Gastroesophageal sphincter (tissue), 4 donors: ENCODE measurements at places on chromosomes 3 and 15. TPM values are rescaled to one million over a fixed set of nuclear protein-coding genes. Genes with fewer than 3 reads are reported as not detected.
A peak's percentile ranks its signal among the peaks of the same experiment; 100 is the strongest.

DNA sequence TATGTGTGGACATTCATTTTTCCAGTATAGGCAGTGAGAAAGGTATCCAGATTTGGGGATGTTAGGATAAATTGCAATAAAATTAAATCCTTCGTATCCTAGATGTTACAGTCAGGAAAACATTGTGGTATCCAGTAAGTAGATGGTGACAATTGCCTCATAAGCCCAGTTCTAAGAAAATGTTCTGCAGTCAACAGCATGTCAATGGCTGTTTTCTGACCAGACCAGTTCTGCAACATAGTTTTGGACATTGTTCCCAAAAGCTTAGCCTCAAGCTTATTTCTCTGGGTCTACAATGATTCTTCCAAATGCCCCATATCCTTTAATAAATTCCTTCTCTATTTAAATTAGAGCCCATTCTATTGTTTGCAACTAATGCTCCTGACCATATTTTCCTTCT, 480.7 kb downstream of the FHIT start:
- no peak for ATAC-seq

DNA sequence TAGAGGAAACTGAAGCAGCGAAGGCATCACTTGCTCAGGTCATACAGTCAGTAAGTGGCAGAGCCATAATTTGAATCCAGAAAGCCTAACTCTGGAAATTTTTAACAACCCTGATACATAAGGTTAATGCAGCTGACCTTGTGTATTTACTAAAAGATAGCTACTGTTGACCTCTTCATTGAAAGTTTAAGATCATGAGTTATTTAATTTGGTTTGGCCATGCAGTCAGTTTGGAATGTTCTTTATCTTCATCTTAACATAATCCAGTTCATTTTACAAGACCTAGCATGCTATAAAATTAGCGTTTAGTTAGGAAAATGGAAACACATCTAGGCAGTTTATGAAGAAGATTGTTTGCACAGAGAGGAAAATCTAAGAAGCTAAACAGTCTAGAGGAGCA, 240.9 kb downstream of the RBMS3 start:
- no peak for ATAC-seq

- ATAC-seq: peak; percentile 63
Observed at GRCh38 chr15:36501063-36501678, 78.3 kb upstream of the CDIN1 start.

DNA sequence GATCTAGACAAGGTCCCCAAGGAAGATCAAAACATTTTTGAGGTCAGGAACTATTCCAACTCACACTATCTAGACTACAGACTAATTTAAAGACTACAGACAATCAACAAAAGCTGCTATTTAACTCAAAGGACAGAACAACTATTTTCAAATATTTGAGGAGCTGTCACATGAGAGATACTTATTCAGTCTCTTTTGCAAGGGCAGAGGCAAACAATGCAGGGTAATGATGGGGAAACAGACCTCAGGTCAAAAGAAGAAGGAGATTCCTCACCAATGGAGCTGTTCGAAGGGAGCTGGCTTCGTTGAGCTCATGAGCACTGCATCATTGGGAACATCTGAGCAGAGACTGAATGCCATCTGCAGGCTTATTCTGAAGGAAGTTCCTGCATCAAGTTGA, 231.9 kb downstream of the DTWD1 start:
- ATAC-seq: no peak

GRCh38 chr3:167740961-167741587, 5.6 kb downstream of the SERPINI1 start:
- no peak for ATAC-seq

DNA sequence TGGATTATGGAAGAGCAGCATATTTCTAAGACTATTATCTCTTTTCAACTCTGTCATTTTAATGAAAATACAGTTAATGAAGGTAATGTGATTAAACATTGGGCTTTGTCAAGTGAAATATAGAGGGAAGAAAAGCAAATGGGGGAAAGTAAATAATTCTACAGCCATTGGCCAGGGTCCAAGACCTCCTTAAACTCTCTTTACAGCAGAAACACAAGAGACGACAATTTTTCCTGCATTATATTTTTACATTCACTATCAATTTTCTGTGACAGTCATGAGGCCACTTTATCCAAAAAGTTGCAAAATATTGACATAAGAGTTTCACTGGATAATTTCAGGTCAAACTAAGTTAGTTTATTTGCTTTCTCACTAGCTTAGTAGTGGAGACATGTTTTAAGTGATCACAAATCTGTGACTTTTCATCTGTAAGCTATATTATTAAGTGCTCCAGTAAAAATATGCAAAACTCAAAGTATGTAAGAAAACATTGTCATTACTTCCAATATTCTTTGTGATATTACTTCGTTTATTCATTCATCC, 385.9 kb upstream of the DPH6 start:
- no peak for ATAC-seq

DNA sequence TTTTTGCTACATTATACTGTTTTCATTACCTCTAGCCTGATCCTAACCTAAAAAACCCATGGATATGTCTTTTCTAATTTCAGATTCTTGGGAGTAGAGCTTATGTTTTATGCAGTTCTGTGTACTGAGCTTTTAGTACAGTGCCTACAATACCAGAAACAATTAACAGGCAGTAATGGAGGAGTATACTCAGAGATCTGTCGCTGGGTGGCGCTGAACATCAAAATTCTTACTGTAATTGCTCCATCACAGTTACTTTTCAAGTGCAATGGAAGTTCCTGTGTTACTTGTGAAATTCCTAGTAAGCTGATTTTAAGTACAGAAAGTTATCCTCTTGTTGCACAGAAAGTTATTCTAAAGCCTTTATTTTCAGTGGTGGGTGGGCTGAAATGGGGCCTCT, 66.9 kb downstream of the RNF13 start:
- peak; percentile 50 for ATAC-seq

DNA sequence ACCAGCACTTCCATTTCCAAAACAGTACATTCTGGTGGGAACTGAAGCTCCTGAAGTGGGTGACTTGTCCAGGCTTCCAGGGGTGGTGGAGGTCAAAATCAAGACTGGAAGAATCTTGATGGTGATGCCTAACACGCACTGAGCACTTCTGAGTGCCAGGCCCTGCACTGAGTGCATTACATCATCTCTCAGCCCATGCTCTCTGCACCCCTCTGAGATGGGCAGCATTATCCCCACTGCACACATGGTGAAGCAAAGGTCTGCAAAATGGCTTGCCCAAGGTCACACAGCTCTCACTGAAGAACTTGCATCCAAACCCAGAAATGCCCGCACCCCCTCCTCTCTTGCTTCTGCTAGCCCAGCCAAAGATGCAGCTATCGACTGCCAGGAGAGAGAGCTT, 36.9 kb downstream of the NTRK3 start:
- no peak for ATAC-seq

Gene GALNT15
- total RNA-seq: 114 TPM

GRCh38 chr3:170356596-170357175, 829 bp upstream of the SKIL start:
- peak; percentile 75 for ATAC-seq

DNA sequence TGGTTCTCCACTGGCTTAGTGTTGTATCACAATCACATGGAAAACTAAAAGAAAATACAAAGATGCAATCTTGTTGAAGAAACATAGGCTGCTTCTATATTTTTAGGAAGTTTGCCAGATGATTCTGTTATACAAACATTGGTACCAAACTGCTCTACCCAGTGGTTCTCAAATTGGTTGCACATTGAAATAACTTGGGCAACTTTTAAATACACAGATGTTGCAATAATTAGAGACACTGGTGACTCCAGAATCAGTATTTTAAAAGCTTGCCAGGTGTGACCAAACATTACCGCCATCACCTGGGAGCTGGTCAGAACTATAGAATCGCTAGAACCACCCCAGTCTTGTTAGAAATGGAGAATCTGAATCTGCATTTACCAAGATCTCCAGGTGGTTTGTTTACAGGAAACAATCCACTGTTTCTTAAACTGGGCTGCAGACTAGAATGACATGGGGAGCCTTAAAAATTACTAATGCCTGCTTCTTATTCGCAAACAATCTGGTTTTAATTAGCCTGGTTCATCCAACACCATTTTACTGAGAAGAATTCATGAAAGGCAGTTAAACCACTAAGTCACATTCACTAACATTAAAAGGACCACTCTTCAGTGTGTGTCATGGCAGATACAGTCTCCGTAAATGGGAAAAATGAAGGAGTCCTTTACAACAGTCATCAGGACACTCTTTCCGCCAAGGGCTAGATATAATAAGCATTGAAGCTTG, 76.5 kb downstream of the ACAP2 start:
- ATAC-seq: no peak

DNA sequence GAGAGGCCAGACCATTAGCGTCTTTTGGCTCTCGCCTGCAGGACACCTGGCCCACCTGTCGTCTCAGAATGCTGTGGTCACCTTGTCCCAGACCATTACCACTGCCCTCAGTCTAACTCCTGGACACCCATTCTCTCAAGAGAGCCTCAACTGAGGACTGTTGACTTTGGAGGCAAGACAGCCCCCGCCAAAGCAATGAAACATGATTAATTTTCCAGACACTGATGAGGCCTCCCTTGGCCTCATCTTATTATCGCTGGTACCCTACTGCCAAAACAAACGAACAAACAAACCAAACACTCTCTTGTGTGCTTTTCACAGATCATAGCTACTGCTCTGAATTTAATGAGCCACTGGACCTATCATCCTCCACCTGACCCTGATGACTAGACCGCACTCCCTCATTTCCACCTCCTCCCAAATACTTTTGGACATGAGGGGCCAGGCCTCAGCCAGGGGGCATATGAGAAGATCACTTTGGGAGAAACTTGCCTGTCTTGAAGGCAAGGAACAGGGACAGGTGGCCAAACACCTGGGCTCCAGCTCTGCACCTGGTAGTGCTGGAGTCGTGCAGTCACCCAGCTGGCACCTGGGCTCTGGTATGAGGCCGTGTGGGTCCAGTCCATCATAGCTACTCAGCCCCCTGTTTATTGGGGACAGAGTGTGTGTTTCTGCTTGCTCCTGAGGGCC, 27.6 kb downstream of the ALS2CL start:
- ATAC-seq: no peak

DNA sequence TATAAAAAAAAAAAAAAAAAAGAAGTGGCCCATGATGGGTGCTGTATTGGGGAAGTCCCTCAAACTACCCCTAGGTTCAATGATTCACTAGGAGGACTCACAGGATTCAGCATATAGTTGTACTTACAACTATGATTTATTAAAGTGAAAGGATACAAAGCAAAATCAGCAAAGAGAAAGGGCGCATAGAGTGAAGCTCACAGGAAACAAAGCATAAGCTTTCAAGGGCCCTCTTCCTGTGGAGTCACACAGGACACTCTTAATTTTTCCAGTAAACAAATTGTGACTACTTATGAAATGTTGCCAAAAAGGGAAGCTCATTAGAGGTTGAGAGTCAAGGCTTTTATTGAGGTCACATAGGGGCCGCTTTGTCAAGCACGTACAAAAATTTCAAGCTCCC, 153.7 kb upstream of the GAP43 start:
- no peak for ATAC-seq

- no peak for ATAC-seq
Observed at GRCh38 chr15:69727121-69727924, 274.7 kb downstream of the RPLP1 start.

DNA sequence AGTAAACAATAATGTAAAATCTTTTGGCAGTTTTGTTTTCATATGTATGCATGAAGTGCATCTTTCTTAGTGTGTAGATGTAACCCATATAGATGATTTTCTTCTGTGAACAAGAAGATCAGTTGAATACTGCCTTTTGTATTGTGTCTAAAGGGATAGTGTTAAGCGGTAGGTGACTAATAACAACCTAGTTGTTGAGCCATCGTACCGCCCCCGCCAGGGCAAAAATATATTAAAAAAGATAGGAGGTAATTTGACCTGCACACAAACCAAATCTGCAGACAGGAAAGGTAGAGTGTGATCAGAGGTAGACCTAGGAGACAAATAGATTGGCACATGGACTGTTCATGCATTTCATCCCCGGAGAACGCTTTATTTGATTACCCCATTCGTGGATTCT, 3.3 kb upstream of the GMNC start:
- ATAC-seq: no peak

Gene FANCD2OS
- total RNA-seq: not detected

DNA sequence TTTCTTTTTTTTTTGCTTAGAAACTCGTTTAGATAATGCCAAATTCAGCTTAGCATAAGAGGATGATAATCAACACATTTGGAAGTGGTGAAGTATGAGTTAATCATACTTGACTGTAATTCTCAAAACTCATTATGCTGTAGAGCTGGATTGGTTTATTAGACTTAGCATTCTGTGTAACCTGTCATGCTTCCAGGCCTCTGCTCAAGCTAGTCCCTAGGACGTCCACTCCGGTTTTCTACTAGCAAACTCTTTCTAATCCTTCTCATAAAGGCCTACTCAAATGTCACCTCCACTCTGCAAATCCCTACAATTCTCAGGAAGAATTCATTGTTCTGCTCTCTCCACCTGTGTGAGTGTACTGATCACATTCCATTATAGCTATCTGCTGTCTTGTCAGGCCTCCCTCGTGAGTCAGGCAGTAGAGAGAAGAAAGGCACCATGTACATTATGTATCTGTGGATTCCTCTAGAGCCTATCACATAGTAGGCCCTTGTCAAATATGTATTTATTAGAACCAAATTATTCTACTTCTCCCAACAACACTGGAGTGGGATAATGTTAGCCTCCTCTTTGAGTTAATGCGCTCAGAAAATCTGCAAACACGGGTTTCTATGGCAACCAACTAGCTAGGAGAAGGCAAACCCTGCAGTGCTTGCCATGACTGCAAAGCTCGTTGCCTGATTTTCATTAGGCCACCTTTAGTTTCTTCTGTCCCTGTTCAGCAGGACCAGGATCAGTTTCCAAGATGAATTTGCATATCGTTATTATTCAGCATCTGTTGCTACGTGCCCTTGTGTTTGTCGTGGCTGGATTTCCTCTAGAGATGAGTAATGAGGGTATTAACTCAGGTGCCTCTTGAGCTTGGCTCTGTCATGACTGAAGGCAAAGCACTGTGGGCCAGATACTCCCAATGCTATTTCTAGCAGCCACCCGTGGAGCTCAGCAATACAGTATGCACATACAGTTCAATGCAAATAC, 30.7 kb downstream of the ATP13A5 start:
- no peak for ATAC-seq

Gene GABRR3
- not detected for total RNA-seq

DNA sequence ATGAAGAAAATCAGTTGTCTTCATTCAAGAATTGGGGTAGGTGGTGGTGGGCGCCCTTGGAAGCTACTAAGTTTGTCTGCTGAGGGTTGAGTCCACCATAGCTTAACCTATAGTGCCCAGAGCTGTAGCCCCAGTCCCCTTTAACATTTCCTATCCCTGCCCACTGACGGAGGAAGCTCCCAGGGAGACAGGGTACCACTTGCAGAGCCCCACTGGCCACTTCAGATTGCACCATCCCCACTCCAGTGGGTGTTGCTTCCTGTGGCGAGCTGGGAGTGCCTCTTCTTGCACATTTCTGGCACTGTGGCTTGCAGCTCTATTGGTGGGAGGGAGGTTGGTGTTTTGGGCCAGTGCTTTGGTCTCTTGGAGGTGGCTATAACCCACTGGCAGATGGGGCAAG, 2.7 kb downstream of the PXYLP1 start:
- ATAC-seq: no peak
